ENCODE measurements at places on chromosomes 1 and 21. TPM values are rescaled to one million over a fixed set of nuclear protein-coding genes. Genes with fewer than 3 reads are reported as not detected.

DNA sequence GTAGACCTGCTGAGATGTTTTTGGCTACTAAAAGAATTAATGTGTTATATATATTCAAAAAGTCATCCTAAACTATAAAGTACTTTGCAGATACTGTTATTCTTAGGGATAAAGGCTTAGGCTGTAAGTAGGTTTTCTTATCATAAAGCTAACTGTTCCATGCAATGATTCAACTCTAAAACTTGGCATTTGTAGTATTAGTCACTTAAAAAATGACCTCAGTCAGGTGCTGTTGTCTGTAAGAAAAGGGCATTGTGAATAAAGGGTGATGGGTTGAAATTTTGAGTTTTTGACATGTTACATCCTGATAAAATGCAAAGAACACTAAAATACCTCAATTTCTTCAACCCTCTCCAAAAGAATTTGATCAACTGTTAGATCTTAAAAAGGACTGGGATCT is 32.9 kb downstream of the ADCY10 start:
- no peak for DNase-seq

DNA sequence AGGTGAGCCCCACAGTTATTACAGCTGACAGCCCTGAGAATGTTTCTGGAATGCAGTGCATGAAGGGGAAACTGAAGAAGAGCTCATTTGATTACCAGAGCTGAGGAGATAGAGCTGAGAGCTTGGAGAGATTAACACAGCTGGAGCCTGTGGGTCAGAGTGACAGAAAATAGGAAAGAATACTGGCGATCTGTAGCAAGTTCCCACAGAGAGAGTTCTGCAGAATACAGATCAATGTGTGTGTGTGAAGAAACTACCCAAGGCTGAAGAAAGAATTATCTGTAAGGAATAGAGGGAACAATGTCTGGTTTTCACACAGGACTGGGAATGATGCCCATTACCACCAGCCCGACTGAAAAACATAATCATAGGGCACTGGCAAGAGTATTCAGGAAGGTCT is 103.6 kb upstream of the SNX7 start:
- DNase-seq: no peak

Gene KRTAP11-1
- not detected for polyA plus RNA-seq

Gene COL6A2
- polyA plus RNA-seq: 201 TPM

- peak; percentile 36 for DNase-seq
These were observed 126.0 kb upstream of the TMEM51 start for GRCh38 chr1:15027515-15027986.

DNA sequence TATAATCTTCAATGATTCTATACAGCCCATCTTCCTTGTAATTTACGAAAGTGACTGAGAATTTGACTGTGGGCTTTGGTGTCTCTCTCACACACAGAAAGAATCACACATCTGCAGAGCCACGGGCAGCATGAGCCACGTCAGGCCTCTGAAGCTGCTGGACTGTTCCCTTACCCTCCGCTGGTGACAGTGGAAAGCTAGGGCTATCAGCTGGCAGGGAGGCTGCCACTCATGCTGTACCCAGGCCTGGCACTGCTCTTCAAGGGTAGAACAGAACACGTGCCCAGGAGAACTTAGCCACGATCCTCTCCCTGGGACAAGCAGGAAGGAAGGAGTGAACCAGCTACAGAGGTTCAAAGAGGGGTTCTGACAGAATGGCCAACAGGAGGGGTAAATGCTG is 90.7 kb downstream of the JAK1 start:
- DNase-seq: no peak

DNA sequence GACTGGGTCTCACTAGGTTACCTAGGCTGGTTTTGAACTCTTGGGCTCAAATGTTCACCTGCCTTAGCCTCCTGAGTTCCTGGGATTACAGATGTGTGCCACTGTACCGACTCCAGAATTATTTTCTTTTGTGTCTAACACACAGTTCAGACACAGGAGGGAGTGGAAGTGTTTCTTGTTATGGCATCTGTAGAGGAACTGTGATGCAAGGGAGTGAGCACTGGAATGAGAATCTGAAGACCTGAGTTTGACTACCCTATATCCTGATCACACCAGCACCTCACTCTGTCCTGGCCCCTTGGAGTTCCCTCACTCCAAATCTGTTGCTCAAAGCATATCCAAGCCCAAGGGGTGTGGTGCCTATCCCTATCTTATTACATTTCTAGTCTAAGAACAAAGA is 15.2 kb downstream of the OPTC start:
- no peak for DNase-seq

DNA sequence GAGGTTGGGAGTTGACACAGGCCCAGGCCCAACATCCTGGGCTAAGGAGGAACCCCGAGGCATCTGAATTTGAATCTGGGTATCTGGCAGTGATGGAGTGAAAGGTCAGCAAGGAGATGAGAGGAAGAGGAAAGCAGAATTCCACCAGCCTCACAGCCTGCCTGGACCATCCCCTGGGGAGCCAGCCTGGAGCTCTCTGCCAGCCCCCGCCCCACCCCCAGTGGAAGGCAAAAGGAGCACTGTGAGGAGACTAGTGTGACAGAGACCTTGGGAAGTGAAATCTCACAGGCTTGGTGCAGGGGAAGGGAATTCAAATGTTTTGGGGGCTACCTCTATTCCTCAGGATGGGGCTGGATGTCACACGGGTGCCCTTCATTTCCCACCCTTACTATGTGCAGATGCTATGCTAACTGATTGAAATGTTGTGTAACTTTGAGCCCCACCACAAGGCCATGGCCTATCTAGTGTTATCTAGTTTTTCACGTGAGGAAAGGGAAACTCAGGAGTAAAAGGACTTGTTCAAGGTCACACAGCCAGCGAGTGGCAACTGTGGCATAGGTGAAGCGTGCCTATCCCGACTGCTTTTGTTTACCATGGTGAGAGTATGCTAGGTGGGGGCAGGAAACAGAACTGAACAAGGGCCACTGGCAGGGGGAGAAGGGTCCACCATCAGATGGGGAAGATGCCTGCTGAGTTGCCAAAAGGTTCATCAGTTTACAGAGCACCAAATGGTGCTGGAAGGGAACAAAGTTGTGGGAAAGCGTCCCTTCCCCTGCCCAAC is 29.8 kb downstream of the AHDC1 start:
- no peak for DNase-seq

DNA sequence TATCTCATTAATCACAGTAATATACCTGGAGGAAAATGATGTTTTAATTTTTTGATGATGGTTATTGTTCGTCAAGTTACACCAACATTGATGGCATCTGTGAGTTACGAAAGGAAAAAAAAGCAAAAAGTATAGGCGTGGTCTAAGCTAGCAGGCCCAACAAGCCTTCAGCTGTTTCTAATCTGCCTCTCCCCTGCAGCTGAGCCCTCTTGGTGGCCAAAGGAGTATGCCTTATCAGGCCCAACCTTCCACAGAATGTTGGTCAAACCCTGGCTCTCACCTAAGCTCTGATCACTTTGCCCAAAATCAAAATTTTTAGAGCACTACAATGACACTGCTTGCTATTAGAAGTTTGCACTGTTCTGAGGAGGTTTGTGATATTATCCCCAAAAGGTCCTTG is 4.9 kb downstream of the C1orf105 start:
- DNase-seq: no peak

- DNase-seq: peak; percentile 85
These were observed 84.1 kb downstream of the MRPS6 start for GRCh38 chr21:34157521-34157920.

GRCh38 chr1:79117376-79117775 is 110.8 kb upstream of the ADGRL4 start:
- DNase-seq: no peak

- DNase-seq: no peak
These were observed 15.6 kb upstream of the TACSTD2 start for GRCh38 chr1:58592522-58593134.

Gene CDK11B
- polyA plus RNA-seq: 27.2 TPM

DNA sequence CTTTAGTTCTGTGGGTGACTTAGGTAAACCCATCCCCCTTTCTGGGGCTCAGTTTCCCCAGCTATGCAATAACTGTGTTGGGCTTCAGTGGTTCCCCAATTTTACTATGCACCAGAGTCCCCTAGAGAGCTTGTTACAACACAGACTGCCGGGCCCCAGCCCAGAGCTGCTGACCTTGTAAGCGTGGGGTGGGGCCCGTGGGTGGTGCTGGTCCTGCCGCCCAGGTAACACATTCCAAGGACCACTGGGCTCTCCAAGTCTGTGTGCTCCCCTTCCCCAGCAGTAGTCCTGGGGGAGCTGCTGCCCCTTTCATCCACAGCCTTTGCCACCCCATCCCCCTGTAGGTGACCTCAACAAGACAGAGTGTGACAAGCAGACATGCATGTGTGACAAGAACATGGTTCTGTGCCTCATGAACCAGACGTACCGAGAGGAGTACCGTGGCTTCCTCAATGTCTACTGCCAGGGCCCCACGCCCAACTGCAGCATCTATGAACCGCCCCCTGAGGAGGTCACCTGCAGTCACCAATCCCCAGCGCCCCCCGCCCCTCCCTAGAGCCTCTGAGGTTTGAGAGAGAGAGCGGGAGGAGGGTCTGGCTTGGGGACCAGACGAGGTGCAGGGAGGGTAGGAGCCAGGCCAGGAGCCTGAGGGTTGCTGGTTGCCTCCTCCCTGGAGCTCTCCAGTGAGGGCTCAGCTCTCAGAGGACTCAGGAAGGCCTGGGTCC is 8.9 kb downstream of the PLA2G2F start:
- no peak for DNase-seq

- no peak for DNase-seq
These were observed 58.9 kb upstream of the CTTNBP2NL start for GRCh38 chr1:112337028-112337531.

Gene VANGL2
- polyA plus RNA-seq: 18.8 TPM

- no peak for DNase-seq
These were observed 157.9 kb upstream of the NRIP1 start for GRCh38 chr21:15222707-15223106.

Gene SERINC2
- polyA plus RNA-seq: 65.3 TPM

GRCh38 chr1:243438815-243439214 is 183.0 kb downstream of the SDCCAG8 start:
- DNase-seq: no peak

DNA sequence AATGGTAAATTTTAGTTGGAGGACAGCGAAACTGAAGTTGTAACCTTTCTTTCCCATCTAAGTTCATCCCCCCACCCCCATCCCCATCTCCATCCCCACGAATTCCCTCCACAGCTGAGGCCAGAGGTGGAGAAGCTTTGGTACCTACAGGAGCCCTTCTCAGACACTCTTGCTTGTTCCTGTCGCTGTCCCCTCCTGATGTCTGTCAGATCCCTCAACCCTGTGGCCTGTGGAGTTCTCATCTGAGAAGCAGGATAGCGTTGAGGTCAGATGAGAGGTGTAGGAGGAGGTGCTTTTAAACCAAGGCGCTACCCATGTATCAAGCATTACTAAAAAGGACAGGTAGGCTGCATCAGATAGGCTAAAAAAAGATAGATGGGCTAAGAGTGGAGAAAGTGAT is 769 bp downstream of the NTPCR start:
- peak; percentile 26 for DNase-seq

GRCh38 chr1:151197863-151198253 is 494 bp upstream of the PIP5K1A start:
- peak; percentile 29 for DNase-seq

GRCh38 chr21:17708522-17709265 is 96.0 kb upstream of the BTG3 start:
- no peak for DNase-seq

DNA sequence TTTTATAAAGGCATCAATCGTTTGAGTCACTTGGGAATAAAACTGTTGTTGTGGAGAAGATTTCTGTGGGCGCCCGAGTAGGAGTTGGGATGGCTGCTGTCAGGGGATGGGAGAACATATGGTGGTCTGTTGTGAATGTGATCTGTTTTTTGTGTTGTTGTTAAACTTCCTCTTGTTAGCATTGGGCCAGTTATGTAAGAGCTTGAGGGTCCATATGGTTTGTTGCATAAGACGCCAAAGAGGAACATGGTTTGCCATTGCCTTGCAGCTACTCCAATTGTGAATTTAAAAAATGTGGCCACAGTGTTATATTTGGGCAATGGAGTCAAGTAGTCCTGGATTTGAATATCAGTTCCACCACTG is 136.1 kb upstream of the JUN start:
- DNase-seq: no peak

DNA sequence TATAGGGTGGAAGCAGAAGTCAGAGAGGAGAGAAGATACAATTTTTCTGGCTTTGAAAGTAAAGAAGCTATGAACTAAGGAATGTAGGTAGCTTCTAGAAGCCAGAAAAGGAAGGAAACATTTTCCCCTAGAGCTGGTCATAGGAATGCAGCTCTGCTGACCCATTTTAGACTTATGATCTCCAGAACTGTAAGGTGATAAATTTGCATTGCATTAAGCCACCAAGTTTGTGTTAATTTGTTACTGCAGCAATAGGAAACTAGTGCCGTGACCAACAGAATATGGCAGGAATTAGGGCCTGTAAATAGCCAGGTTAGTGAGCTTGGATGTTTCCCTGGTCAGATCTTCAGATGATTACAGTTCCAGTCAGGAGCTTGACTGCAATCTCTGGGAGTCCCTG is 244.3 kb upstream of the C1orf105 start:
- DNase-seq: no peak

- no peak for DNase-seq
These were observed 256.1 kb upstream of the C1orf87 start for GRCh38 chr1:60329651-60330050.

Gene AIRE
- 14.3 TPM for polyA plus RNA-seq

GRCh38 chr1:223374064-223374610 is 10.2 kb upstream of the SUSD4 start:
- DNase-seq: no peak

Gene GPR161
- polyA plus RNA-seq: 7.7 TPM

- peak; percentile 86 for DNase-seq
These were observed 52.8 kb downstream of the TOMM20 start for GRCh38 chr1:235075777-235076308.

Gene P3H1
- polyA plus RNA-seq: 23.2 TPM

DNA sequence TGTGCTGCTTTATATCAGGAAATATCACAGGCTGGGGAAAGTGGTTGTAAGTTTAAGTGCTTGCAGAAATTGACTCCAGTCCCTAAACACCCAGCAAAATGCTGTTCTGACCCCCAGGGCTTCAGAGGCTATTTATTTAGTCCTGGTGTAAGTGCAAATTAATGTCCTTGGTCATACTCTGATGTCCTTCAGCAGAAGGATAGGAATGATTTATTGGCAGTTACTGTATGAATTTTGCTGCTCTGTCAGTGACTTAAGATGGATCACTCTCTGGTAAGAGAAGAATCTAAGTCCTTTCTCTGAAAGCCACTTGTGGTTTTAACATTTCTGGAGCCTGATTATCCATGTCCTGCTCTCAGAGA is 21.9 kb downstream of the FAM20B start:
- no peak for DNase-seq

DNA sequence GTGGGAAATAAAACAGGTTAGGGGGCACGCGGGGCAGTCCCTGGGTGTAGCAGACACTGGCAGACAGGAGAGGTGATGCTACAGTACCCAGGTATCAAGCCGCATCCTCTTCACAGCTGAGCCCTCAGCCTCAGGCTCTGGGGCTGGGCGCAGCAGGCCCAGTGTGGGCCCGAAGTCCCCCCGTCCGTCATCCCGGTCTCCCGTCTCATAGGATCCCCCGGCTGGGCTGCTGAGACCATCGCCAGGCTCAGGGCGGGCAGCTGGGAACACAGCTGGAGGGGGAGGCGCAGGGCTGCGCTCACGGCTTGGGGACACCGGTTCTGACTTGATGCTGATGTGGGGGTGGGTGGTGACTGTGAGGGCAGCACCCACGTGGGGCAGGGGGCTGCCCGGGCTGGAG is 32.7 kb downstream of the MEF2D start:
- DNase-seq: no peak

GRCh38 chr1:228045871-228046270 is 36.6 kb upstream of the ARF1 start:
- DNase-seq: no peak
